Activated T-helper 17 cell treated with anti-CD3 and anti-CD28 coated beads, Interleukin-2, amount 50 U/mL, for 72 hours (primary cell): ENCODE measurements at places on chromosomes 16 and 17. TPM values are rescaled to one million over a fixed set of nuclear protein-coding genes. Genes with fewer than 3 reads are reported as not detected.

DNA sequence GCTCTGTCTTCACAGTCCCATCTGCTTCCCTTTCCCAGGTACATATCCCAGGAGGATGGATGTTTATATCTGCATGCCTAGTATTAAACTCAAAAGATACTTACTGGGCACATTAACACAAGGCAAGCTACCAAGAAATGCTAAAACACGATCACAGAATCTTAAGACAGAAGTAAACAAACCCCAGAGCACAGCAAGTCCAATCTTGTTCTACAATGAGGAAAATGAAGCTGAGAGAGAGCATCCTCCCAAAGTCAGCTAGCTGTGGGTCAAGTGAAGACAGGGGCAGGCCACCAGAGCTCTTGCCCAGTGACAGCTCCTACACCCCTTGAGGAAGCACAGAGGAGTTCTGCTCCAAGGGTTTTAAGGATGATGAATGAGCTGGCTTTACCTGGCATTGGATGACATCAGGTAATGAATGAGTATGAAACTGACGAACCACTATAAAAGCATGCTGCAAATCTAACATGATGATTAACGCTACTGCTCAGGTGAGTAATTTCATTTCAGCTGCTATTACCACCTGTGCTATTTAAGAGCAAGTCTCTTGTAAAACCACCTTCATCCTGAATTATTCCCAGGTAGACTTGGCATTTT lies 20.3 kb downstream of the XPO6 start:
- peaks cover 64% of the 10 kb centered on the region for H3K4me1 ChIP-seq
- ATAC-seq, result no peak
- H3K27me3 ChIP-seq, result no peaks in the 10 kb centered on the region
- H3K36me3 ChIP-seq, result peaks cover 84% of the 10 kb centered on the region

DNA sequence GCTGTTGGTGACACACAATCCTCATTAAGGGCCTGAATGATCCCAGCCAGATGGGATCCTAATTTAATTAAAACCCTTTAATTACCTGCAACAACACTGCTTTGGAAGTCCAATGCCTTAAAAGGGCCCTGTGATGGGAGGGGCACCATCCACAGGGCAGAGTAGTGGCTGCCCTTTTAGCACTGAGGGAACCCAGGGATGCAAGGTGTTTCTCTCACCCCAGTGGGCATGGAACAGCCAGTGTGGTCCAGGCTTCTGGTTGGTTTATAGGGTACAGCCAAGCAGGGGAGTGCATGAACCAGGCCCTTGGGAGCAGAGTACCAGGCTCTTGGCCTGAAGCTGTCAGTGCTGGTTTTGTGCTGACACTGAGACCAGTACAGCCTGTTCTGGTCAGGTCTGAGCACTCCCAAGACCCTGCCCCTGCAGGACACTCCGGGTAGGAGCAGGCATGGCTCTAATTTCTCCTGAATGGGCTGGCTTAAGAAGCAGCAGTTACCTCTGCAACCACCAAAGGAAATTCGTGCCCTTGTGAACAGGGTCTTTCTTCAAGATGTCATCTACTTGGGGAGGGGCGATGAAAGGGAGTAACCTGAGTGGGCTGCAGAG lies 9.9 kb downstream of the NXPH3 start:
- peaks cover 7% of the 10 kb centered on the region for H3K4me1 ChIP-seq
- H3K27me3 ChIP-seq, result no peaks in the 10 kb centered on the region
- no peak overlapping the region for H3K27ac ChIP-seq
- H3K36me3 ChIP-seq, result no peaks in the 10 kb centered on the region
- no peak overlapping the region for H3K4me3 ChIP-seq
- no peak for ATAC-seq

GRCh38 chr17:79739148-79740062 lies 8.7 kb downstream of the ENPP7 start:
- no peak for ATAC-seq
- no peak overlapping the region for H3K27ac ChIP-seq
- peaks cover 19% of the 10 kb centered on the region for H3K27me3 ChIP-seq
- H3K4me1 ChIP-seq, result no peaks in the 10 kb centered on the region
- H3K36me3 ChIP-seq, result no peaks in the 10 kb centered on the region
- H3K4me3 ChIP-seq, result no peak overlapping the region

- peaks cover 8% of the 10 kb centered on the region for H3K27me3 ChIP-seq
- no peak for ATAC-seq
- peaks cover 7% of the 10 kb centered on the region for H3K4me1 ChIP-seq
- no peaks in the 10 kb centered on the region for H3K36me3 ChIP-seq
- no peak overlapping the region for H3K27ac ChIP-seq
Measured at GRCh38 chr17:77636835-77637817, 321.4 kb upstream of the TNRC6C start.

DNA sequence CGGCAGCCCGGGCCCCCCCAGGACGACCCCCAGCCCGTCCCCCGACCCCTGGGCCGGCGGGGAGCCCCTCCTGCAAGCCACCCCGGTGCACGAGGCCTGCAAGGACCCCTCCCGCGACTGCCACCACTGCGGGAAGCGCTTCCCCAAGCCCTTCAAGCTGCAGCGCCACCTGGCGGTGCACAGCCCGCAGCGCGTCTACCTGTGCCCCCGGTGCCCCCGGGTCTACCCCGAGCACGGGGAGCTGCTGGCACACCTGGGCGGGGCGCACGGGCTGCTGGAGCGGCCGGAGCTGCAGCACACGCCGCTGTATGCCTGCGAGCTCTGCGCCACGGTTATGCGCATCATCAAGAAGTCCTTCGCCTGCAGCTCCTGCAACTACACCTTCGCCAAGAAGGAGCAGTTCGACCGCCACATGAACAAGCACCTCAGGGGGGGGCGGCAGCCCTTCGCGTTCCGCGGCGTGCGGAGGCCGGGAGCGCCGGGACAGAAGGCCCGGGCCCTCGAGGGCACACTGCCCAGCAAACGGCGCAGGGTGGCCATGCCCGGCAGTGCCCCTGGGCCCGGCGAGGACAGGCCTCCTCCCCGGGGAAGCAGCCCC lies 15.6 kb upstream of the ZFPM1 start:
- no peaks in the 10 kb centered on the region for H3K36me3 ChIP-seq
- H3K4me3 ChIP-seq, result no peak overlapping the region
- H3K27ac ChIP-seq, result no peak overlapping the region

DNA sequence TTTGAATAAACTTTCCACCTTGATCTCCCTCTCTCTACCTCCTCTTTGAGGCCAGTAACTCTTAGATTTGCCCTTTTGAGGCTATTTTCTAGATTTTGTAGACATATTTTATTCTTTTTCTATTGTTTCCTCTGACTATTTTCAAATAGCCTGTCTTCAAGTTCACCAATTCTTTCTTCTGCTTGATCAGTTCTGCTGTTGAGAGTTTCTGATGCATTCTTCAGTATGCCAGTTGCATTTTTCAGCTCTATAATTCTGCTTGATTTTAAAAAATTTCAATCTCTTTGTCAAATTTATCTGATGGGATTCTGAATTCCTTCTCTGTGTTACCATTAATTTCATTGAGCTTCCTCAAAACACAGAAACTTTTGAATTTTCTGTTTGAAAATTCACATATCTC lies 257.5 kb downstream of the HAPSTR1 start:
- no peak for ATAC-seq
- no peaks in the 10 kb centered on the region for H3K36me3 ChIP-seq
- H3K4me3 ChIP-seq, result no peak overlapping the region
- no peaks in the 10 kb centered on the region for H3K4me1 ChIP-seq
- no peaks in the 10 kb centered on the region for H3K27me3 ChIP-seq
- no peak overlapping the region for H3K27ac ChIP-seq

DNA sequence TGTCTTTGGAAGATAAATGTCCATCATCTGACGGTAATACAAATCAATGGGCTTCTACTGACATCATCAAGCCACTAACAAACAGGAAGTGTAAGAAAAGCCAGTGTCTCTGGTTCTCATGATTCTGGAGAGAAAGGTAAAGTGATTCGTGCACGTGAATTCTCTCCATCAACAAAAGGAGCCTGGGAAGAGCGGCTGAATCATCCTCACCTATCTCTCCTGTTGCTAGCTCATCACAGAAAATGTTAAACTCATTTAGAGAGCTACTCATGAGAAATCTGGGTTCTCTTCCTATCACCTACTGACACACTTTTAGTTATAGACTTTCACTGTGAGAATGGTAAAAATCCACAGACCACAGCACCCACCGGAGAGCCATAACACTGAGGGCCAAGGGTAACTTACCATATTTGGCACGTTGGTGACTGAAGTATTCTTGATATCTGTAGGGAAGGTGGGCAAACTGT lies 70.3 kb downstream of the CREBBP start:
- H3K27me3 ChIP-seq, result no peaks in the 10 kb centered on the region
- peaks cover 60% of the 10 kb centered on the region for H3K36me3 ChIP-seq
- H3K27ac ChIP-seq, result peak overlapping the region; percentile 36
- H3K4me3 ChIP-seq, result peak overlapping the region; percentile 38
- peak; percentile 82 for ATAC-seq

DNA sequence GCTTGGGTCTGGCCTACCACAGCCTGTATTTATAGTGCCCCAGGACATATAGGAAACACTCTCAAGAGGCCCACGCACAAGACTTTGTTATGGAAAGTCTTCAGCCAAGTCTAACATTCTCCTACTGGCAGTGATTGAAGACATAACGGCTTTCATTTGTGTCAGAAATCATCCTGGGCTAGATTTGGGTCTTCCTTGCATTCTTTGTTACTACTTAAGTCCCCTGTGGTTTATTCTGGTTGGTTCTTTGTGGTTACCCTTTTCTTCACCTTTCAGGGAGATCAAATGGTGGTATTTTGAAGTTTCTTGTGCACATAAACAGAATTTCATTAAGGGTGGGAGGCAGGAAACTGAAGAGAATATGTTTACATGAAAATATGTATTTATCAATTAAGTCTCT lies 37.7 kb downstream of the REXO5 start:
- no peaks in the 10 kb centered on the region for H3K36me3 ChIP-seq
- no peaks in the 10 kb centered on the region for H3K27me3 ChIP-seq
- ATAC-seq, result peak; percentile 35
- peak overlapping the region; percentile 74 for H3K27ac ChIP-seq
- H3K4me1 ChIP-seq, result peaks cover 12% of the 10 kb centered on the region
- H3K4me3 ChIP-seq, result peak overlapping the region; percentile 30

DNA sequence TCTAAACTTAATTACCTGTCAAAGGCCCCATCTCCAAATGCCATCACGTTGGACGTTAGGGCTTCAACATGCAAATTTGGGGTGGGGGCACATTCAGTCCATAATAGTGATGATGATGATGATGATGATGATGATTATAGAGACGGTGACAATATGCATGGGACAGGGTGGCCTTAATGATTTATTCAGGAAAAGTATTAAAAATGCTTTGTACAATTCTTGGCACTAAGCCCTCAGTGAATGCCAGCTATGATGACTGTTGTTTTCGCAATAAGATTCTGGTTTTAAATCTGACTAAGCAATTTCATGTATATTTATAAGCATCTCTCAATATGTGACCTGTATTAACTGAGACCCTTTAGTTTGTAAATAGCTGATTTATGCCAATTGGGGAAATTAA lies 106.3 kb downstream of the C16orf95 start:
- no peak overlapping the region for H3K27ac ChIP-seq
- no peak overlapping the region for H3K4me3 ChIP-seq
- H3K4me1 ChIP-seq, result no peaks in the 10 kb centered on the region

DNA sequence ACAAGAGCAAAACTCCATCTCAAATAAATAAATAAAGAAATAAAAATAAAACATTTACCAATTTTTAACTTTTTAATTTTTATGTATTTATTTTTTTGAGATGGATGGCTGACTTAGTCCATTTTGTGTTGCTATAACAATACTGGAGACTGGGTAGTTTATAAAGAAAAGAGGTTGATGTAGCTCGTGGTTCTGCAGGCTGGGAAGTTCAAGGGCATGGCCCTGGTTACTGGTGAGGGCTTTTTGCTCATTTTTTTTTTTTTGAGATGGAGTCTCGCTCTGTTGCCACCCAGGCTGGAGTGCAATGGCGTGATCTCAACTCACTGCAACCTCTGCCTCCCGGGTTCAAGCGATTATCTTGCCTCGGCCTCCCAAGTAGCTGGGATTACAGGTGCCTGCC lies 14.2 kb upstream of the FOXK2 start:
- H3K27me3 ChIP-seq, result no peaks in the 10 kb centered on the region
- no peaks in the 10 kb centered on the region for H3K36me3 ChIP-seq
- H3K4me3 ChIP-seq, result no peak overlapping the region
- H3K4me1 ChIP-seq, result peaks cover 4% of the 10 kb centered on the region

DNA sequence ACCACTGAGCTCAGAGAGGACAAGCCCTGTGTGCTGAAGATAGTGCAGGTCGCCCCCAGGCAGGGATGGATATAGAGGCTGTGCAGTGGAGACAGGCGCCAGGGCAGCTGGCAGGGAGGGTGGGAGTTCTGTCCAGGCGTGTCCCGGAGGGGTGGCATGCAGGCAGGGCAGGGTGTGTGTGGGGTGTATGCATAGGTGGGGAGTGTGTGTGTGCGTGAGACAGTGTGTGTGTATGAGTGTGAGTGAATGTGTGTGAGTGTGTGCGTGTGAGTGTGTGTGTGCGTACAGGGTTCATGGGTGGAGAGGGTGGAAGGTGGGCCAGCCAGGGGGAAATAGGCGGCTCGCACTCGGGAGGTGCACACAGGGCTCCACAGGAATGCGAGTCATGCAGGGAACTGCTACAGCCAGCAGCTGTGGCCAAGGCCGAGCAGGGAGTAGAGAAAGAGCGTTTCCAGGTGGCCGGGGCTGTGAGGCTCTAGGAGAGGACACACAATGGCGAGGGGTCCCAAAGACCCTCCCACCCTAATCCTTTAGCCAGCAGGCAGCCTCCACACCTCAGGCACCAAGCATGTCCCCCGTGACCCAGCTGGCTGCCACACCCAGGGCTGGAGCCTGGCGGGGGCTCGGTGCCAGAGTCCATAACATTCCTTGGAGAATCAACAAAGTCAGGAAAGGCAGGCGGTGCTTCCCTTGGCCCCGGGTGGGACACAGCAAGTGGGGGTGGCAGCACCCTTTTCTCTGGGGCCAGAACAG lies 4.6 kb downstream of the PLCD3 start:
- no peak overlapping the region for H3K4me3 ChIP-seq
- H3K36me3 ChIP-seq, result no peaks in the 10 kb centered on the region
- H3K4me1 ChIP-seq, result peaks cover 7% of the 10 kb centered on the region
- ATAC-seq, result no peak
- H3K27me3 ChIP-seq, result no peaks in the 10 kb centered on the region

DNA sequence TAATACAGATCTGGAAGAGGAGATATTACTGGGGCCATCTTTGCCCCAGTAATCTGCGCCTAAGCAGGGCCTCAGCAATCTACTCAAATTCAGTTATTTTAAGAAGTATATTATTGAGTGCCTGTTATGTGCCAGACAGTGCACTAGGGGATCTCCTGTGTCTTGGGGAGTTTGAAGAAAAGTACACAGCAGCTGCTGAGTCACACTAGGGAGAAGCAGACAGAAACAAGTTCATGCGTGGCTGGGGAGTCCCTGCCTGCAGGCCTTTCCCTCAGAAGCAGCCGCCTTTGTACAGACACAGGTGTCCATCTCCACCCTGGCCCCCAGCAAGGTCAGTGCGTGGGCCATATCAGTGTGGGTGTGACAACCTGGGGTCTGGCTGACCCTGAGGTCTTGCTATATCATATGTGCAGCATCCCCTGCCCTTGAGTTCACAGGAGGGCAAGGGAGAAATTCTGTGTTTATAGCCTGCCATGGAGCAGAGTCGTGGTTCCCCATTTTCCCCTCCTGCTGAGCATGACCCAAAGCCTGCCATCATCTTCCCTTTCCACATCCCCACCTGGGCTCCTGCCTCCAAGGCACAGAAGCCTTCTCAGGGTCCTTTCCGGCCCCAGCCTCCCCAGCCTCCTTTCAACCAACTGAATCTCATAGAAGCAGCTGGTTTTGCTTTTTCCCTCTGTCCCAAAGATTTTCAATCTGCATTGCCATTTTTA lies 229.9 kb upstream of the SDK2 start:
- peak; percentile 77 for ATAC-seq
- no peak overlapping the region for H3K4me3 ChIP-seq
- H3K27ac ChIP-seq, result peak overlapping the region; percentile 58

CLEC3A gene
- total RNA-seq, result not detected

TBX4 gene
- not detected for total RNA-seq

COG7 gene
- 29.4 TPM for total RNA-seq

KCNH4 gene
- total RNA-seq, result 0.99 TPM

SLC5A10 gene
- not detected for total RNA-seq

KRTAP4-6 gene
- not detected for total RNA-seq

KRT39 gene
- total RNA-seq, result not detected

TMIGD1 gene
- total RNA-seq, result not detected

WSCD1 gene
- total RNA-seq, result not detected

ADAMTS18 gene
- total RNA-seq, result not detected
